ENCODE measurements at places on chromosomes 5 and 9.

DNA sequence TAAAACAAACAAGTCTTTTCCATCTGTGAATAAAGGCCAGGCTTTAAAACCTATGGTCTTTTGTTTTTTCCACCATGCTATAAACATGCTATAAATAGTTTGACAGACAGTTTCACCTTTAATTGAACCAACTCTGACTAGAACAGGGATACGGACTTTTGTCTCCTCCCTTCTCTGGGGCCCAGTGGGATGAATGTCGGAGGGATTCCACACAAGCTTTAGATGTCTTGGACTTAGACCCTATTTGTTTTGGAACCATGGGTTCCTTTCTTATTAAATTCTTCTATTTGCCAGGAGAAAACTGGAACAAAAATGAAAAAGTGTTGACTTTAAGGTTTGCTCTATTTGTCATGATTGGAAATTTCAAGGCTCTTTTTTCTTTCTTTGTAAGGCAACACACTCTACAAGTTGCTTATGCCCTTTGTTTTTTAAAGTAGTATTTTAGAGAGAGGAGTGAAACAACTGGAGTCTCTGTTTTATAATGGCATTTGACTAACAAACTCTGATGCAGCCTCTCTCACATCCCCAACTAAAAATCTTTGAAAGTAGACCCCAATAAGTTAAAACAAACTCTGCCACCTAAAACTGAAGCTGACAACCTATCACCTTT is 145.3 kb downstream of the MLLT3 start:
- peak; percentile 81 for DNase-seq

DNA sequence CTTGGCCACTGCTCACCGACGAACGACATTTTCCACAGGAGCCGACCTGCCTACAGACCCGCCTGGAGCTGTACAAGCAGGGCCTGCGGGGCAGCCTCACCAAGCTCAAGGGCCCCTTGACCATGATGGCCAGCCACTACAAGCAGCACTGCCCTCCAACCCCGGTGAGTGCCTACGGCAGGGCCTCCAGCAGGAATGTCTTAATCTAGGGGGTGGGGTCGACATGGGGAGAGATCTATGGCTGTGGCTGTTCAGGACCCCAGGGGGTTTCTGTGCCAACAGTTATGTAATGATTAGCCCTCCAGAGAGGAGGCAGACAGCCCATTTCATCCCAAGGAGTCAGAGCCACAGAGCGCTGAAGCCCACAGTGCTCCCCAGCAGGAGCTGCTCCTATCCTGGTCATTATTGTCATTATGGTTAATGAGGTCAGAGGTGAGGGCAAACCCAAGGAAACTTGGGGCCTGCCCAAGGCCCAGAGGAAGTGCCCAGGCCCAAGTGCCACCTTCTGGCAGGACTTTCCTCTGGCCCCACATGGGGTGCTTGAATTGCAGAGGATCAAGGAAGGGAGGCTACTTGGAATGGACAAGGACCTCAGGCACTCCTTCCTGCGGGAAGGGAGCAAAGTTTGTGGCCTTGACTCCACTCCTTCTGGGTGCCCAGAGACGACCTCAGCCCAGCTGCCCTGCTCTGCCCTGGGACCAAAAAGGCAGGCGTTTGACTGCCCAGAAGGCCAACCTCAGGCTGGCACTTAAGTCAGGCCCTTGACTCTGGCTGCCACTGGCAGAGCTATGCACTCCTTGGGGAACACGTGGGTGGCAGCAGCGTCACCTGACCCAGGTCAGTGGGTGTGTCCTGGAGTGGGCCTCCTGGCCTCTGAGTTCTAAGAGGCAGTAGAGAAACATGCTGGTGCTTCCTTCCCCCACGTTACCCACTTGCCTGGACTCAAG is 1.5 kb downstream of the CSF2 start:
- DNase-seq, result no peak

DNA sequence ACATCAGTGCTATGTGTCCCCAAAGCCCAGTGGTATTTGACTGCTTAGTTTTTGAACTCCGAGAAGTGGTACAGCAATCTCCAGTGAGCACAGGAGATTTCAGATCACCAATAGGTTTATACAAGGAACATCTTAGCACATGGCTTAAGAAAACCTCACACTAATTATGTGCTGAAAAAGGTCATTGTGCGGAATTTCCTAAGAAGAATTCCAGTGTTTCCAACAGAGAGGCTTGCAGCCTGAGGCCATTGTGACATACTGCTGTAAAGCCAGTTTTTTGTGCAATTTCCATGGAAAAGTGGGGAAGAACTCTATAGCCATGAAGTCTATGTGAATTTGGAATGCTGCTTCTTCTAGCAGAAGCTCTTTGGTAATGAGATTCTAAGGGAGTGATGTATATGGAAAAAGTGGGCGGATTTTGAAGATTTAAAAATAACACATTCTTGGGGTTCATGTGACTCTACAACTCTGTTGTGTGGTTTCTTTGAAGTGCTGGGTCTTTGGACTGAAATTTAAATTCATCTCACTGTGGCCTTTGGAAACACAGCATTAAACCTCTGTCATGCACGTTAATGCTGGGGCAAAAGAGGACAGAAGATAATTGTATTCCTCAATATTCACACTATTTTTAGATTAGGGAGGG is 110.5 kb upstream of the CD180 start:
- peak; percentile 49 for DNase-seq

DNA sequence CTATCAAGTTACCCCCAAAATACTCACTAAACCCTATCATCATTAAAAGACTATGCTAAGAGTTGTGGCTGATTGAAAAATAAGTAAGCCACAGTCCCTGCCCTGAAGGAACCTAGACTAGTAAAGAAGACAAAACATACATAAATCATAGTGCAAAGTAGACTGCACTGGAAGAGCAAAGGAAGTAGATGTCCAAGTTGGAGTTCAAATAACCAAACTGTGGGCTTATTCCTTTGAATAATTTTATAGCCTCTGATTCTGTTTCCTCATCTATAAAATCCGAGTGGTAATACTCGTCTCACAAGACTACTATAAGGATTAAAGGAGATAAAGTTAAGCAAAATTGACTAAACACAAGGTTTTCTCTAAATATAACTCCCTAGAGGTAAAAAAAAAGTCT is 140.4 kb downstream of the TLE1 start:
- no peak for DNase-seq

- peak; percentile 91 for DNase-seq
Observed at GRCh38 chr5:55427157-55427556, 107.6 kb downstream of the PLPP1 start.

DNA sequence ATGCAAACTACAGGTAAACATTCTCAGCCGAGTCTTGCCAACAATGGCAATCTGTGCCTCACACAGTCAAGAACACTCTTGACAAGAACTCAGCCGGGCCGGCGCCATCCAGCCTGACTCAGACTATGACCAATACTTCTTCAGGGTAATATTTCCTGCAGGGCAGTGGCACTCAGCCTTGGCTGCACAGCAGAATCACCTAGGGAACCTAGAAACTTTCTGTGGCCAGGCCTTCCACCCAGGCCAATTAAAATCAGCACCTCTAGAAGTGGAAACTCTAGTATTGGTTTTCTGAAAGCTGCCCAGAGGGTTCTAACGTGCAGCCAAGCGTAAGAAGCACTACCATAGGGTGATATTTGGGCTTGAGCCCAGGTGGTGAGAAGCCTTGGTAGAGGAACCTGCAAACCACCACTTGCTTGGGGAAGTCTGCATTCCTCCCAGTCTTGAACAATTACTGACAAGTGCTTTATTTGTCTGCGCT is 120.6 kb downstream of the TTLL11 start:
- DNase-seq, result no peak

GRCh38 chr9:93522736-93523135 is 53.6 kb upstream of the PHF2 start:
- DNase-seq, result no peak

DNA sequence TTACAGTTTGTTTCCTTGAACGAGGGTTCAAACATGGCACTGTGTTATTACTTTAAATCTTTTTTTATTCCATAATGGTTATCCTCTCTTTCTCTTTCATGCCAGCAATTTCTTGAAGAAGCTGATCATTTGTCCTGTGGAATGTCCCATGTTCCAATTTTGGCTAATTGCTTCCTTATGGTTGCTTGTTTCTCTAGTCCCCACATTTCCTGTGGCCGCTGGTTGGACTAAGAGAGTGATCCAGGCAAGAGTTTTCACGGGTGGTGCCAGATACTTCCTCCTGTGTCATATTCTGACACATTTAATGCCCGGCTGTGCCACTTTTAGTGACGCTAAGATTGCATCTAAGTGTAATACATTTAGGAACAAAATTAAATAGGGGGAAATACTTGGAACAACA is 83.8 kb upstream of the FAM169A start:
- no peak for DNase-seq
